ENCODE measurements at places on chromosomes 3 and 15. TPM values are rescaled to one million over a fixed set of nuclear protein-coding genes. Genes with fewer than 3 reads are reported as not detected.

TMEM202 gene
- not detected for total RNA-seq

TRIM59 gene
- 25.5 TPM for total RNA-seq

FBXL22 gene
- total RNA-seq: 3.9 TPM

ATP13A4 gene
- not detected for total RNA-seq

IGDCC3 gene
- 0.27 TPM for total RNA-seq

DNA sequence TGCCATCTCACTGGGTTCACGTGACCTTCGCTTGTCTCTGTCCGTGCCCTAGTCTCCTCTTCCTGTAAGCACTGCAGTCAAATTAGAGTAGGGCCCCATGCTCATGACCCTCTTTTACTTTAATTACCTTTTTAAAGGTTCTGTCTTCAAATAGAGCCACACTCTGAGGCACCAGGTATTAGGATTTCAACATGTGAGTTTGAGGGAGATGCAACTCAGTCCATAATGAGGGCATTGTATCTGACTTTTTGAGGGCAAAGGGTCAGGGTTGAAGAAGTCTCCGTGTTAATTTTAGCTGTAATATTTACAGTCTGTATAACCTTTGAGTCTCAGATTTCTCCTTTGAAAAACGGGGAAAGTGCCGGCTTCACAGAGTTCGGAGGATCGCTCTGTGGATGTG is 82.9 kb downstream of the CHRNA7 start:
- no peaks in the 10 kb centered on the region for H3K36me3 ChIP-seq
- no peak for DNase-seq
- peaks cover 3% of the 10 kb centered on the region for H3K27me3 ChIP-seq
- H3K27ac ChIP-seq: no peak overlapping the region

DNA sequence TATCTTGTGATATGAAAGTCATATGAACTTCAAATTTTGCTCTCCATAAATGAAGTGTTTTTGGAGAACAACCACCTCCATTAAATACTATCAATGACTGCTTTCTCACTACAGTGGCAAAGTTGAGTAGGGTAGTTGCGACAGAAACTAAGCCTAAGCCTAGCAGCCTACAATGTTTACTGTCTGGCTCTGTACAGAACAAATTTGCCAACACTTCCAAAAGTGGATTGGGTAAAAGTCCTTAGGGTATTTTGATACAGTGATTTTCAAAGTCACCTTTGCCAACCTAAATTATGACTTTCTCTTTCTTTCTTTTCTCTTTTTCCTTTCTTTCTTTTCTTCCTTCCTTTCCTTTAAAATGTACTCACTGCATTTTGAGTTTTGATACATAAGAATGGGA is 142.6 kb downstream of the PLCL2 start:
- H3K27me3 ChIP-seq: no peaks in the 10 kb centered on the region
- H3K36me3 ChIP-seq: no peaks in the 10 kb centered on the region
- DNase-seq: no peak
- H3K4me3 ChIP-seq: no peak overlapping the region

DNA sequence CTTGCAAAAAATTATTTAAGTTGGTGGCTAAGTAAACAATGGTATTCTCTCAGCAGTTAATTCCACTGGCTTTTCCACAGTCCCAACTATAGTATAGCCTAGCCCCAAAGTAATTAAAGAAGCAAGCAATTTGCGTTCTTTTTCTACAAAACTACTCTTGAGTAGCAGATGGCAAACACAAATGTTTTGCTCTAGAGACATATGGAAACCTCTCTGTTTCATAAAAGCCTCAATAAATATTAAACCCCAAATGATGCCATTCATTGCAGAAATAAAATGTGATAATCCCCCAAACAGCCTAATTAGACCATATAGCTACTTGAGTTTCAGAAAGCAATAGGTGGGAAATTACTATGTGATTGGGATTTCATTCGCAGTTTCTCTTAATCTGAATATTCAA is 8.7 kb upstream of the RAB8B start:
- no peaks in the 10 kb centered on the region for H3K27me3 ChIP-seq
- no peak for DNase-seq
- H3K27ac ChIP-seq: no peak overlapping the region
- peaks cover 5% of the 10 kb centered on the region for H3K4me1 ChIP-seq

- no peaks in the 10 kb centered on the region for H3K27me3 ChIP-seq
- no peaks in the 10 kb centered on the region for H3K36me3 ChIP-seq
- no peak for DNase-seq
- peak overlapping the region; percentile 42 for H3K4me3 ChIP-seq
- H3K27ac ChIP-seq: peak overlapping the region; percentile 95
Measured at GRCh38 chr3:171284308-171285075, 175.7 kb downstream of the TNIK start.

DNA sequence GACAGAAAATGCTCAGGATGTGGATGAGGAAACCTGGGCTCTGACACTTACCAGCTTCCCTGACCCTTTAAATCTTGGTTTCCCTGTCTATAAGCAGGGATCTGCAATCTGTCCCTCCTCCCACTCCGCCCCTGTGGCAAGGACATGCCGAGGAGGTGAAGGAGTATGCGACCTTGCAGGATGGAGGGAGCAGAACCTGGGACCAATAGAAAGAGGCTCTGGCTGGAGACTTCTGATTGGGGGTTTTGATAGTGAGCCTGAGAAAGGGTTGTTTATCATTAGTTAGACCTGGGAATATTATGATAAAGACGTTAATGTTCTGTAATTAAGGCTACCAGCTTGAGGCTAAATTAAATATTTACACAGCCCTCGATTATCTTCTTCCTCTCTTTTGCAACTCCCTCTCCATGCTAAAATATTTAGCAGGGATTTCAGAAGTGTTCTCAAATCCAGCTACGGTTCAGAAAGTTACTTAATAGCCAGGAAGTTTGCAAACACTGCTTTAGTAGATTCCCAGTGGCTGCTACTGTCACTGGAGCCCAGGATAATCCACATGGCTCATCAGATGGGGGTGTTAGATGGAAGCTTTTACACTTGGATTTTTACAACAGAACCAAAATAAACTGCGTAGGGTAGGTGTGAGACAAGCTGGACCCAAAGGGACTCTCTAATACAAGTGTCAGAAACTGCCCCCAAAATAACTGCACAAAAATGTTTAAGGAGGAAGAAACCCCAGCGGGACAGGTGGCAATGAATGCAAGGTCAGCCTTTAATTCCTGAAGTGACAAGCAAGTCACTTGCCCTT is 9.2 kb upstream of the PAQR5 start:
- no peak for DNase-seq
- H3K27ac ChIP-seq: no peak overlapping the region
- no peaks in the 10 kb centered on the region for H3K27me3 ChIP-seq
- H3K4me1 ChIP-seq: no peaks in the 10 kb centered on the region

DNA sequence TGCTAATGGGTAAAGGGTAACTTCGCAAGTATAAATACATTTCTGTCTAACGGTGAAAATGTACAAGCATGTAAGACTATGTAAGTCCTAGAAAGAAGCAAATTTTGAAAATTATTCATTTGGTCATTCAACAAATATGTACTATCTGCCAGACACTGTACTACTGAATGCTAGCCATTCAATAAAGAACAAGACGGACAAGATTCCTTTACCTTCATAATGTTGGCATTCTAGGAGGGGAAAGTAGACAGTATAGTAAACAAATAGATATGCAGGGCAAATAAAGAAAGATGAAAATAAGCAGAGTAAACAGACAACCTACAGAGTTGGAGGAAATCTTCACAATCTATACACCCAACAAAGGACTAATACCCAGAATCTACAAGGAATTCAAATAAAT is 32.7 kb downstream of the C3orf70 start:
- peaks cover 4% of the 10 kb centered on the region for H3K4me1 ChIP-seq
- H3K4me3 ChIP-seq: no peak overlapping the region
- H3K27me3 ChIP-seq: no peaks in the 10 kb centered on the region
- H3K27ac ChIP-seq: no peak overlapping the region

- DNase-seq: no peak
- peaks cover 2% of the 10 kb centered on the region for H3K36me3 ChIP-seq
- no peak overlapping the region for H3K4me3 ChIP-seq
- no peak overlapping the region for H3K27ac ChIP-seq
- H3K27me3 ChIP-seq: no peaks in the 10 kb centered on the region
- H3K4me1 ChIP-seq: no peaks in the 10 kb centered on the region
Measured at GRCh38 chr15:27990521-27991515, 108.3 kb downstream of the OCA2 start.

DNA sequence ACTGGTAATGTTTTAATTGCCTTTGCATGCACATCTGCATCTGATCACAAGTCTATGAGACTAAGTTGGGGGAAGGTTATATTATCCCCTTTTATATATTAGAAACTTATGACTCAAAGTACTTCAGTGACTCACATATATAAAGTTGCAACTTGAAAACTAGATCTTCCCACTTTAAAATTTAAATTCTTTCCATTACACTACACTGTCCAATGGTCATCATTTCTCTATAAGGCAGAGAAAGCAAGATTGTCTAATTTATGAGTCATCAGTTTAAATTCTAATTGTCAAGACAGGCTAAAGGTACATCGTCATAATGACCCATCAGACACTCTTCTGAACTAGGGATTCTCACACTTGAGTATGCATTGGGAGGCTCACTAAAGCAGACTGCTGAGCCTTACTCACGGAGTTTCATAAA is 37.9 kb downstream of the CPA3 start:
- H3K4me1 ChIP-seq: peaks cover 23% of the 10 kb centered on the region
- H3K27me3 ChIP-seq: peaks cover 8% of the 10 kb centered on the region

- H3K4me3 ChIP-seq: no peak overlapping the region
- peak; percentile 29 for DNase-seq
- H3K4me1 ChIP-seq: peaks cover 22% of the 10 kb centered on the region
- H3K27me3 ChIP-seq: no peaks in the 10 kb centered on the region
- H3K36me3 ChIP-seq: no peaks in the 10 kb centered on the region
Measured at GRCh38 chr15:63981596-63982320, 64.5 kb downstream of the DAPK2 start.

DNA sequence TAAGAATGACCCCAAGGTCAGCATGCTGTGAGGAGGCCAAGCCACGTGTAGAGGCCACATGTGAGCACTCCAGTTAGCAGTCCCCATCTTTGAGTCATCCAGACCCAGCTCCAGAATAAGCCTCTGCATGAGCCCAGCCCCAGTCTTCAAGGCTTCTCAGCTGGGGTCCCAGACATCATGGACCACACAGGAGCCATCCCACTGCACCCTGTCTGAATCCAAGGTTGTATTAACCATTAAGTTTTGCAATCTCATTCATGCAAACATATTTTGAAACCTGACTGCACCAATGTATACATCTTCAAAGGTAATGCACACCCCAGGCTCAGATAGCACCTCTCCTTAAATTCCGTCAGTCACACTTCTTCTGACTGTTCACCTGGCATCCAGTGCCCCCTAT is 249.1 kb upstream of the CHRNA7 start:
- H3K27me3 ChIP-seq: peaks cover 2% of the 10 kb centered on the region
- H3K4me1 ChIP-seq: no peaks in the 10 kb centered on the region
- H3K27ac ChIP-seq: no peak overlapping the region
- DNase-seq: no peak
- no peak overlapping the region for H3K4me3 ChIP-seq

GRCh38 chr3:36397841-36398240 is 17.5 kb downstream of the STAC start:
- DNase-seq: no peak
- peaks cover 21% of the 10 kb centered on the region for H3K27me3 ChIP-seq
- no peaks in the 10 kb centered on the region for H3K36me3 ChIP-seq

DNA sequence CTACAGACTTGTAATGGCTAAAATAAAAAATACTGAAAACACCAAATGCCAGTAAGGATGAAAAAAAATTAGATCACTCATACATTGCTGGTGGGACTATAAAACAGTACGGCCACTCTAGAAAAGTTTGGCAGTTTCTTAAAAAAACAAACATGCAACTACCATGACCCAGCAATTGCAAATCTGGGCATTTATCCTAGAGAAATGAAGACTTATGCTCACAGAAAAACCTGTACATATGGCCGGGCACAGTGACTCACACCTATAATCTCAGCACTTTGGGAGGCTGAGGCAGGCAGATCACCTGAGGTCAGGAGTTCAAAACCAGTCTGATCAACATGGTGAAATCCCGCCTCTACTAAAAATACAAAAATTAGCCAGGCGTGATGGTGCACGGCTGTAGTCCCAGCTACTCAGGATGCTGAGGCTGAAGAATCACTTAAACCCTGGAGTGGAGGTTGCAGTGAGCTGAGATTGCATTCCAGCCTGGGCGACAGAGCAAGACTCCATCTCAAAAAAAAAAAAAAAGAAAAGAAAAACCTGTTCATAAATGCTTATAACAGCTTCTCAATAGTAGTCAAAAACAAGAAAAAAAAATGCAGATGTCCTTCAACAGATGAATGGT is 5.6 kb downstream of the TP53BP1 start:
- H3K27me3 ChIP-seq: no peaks in the 10 kb centered on the region
- no peak overlapping the region for H3K27ac ChIP-seq
- DNase-seq: no peak
- peaks cover 24% of the 10 kb centered on the region for H3K4me1 ChIP-seq
- H3K36me3 ChIP-seq: peaks cover 10% of the 10 kb centered on the region
- H3K4me3 ChIP-seq: no peak overlapping the region

DNA sequence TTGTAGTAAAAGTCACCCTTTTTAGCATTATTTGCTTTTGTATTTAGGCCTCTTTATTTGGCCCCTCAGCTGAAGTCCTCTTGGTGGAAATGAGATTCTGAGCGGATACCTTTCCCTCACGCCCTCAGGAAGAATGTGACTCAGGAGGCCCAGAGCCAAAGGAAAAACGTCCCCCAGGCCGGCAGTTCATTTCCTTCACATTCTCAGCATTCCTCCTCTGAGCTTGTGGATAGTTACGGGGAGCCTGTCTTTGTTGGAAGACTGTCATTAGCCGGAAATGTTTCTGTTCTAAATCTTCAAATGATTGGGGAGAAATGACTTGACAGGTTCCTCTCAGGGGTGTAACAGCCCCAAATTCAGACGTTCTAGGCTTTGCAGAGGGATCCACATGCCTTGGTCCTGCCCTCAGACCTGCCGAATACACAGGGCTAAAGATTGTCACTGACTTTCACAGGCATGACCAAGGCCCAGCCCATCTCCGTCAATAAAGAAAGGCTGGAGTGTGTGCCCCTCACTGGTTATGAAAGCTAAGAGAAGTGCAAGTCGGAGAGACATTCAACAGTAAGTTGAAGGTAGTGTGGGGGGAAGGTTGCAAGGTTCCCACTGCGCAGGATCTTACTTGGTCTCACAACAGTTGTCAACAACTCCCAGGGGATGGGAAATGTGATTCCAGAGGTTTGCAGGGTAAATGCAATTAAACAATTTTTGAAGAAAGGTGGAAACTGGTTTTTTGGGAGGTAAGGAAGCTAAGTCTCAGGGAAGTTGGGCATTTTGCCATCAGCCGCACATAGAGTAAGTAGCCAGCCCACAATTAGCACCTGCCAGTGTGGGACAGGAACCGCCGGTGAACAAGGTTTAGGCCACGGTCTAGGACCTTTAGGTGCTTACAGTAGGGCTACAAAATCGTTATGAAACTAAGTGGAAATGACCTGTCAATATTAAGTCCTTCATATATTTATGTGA is 39.7 kb upstream of the MYZAP start:
- H3K4me1 ChIP-seq: peaks cover 65% of the 10 kb centered on the region
- no peaks in the 10 kb centered on the region for H3K36me3 ChIP-seq
- H3K27me3 ChIP-seq: no peaks in the 10 kb centered on the region
- no peak for DNase-seq
- H3K4me3 ChIP-seq: peak overlapping the region; percentile 27

GRCh38 chr3:101433652-101434051 is 79.4 kb downstream of the SENP7 start:
- no peaks in the 10 kb centered on the region for H3K27me3 ChIP-seq
- DNase-seq: no peak
- H3K4me3 ChIP-seq: no peak overlapping the region
- no peaks in the 10 kb centered on the region for H3K4me1 ChIP-seq
- H3K27ac ChIP-seq: no peak overlapping the region

Measured in chondrocyte (in vitro differentiated cells).